ENCODE measurements at places on chromosomes 6 and 20.
A peak's percentile ranks its signal among the peaks of the same experiment; 100 is the strongest.

DNA sequence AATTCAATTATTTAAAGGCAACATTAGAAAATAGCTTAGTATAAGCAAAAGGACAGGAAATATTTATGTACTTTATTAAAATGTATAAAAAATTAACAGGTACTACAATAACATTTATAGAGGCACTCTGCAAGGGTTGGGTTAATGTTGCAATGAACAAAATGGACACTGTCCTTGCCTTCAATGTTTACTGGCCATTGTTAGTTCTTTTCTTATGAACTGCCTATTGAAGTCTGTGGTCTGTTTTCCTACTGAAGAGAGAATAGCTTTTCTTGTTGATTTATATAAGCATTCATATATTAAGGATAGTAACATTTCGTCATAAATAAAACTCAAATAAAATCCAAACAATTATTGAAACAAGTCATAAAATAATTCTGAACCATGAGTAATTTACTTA, 135.3 kb upstream of the BEND6 start:
- no peak for DNase-seq

GRCh38 chr6:154359161-154359574, 2.6 kb upstream of the IPCEF1 start:
- DNase-seq: no peak

- DNase-seq: no peak
Observed at GRCh38 chr6:169277619-169278018, 24.0 kb upstream of the THBS2 start.

DNA sequence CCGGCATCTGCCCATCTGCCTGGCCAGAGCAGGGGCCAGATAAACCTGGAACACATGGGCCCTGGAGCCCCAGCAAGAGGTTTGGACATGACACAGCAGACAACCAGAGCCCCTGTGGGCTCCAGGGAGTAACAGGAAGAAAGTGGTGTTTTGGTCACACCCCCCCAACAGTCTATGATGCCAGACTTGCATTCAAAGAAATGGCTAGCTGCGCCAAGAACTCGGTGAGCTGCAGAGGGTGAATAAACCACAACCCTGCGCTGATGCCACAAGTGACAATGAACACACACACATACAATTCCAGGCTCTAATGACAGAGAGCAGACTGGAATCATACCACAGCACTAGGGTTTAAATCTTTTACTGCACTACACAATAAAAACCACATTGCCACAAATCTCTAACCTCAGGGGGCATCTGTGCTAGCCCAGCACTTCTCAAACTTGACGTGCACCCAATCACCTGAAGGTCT, 34.0 kb downstream of the TRERF1 start:
- peak; percentile 42 for DNase-seq

DNA sequence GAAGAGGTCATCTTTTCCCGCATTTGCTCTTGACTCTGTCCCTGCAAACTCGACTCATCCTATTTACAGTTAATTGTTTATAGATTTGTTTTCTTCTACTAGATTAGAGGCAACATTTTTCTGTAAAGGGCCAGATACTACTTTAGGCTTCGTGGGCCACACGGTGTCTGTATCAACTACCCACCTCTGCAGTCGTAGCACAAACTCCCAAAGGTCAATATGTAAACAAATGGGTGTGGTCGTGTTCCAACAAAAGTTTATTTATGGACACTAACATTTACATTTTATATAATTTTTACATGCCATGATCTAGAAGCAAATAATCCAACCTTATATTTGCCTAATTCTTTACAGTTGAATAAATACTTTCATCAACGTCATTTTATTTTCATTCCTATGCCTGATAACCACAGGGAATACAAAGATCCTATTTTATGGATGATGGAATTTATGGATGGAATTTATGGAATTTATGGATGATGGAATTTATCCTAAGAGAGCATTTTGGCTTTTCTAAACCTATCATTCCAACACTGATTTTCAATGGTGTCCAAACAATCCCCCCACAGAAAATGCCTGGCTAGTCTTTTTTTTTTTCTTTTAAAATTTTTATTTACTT, 232.8 kb downstream of the MYLK4 start:
- no peak for DNase-seq

All from activated T-helper 2 cell treated with anti-CD3 and anti-CD28 coated beads, Interferon-gamma antibody, Interleukin-2, Interleukin-4, amounts not matched to agents 10 μg/mL and 5 μg/mL and 100 μg/mL, durations not matched to agents 14 hours and 24 hours and 36 hours (primary cell).